ENCODE measurements at places on chromosomes 2 and 18.

DNA sequence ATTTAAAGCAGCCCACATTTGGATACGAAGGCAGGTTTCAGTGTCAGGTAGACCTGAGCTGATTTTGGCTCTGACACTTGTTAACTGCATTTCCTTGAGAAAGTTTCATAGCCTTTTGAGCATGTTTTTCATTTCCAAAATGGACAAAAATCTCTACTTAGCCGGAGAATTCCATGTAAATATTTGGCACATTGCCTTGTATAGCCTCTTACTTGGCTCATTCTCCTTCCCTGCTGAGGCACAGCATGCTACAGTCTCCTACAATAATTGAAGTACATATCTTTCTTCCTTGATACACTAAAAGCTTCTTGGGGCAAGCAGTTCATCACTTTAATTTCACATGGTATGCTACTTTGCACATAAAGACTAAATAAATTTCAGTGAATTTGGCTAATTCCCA is 772.2 kb upstream of the CHAC2 start:
- no peak for DNase-seq

- DNase-seq, result no peak
These were observed 79.6 kb downstream of the TNS1 start for GRCh38 chr2:217923007-217923686.

DNA sequence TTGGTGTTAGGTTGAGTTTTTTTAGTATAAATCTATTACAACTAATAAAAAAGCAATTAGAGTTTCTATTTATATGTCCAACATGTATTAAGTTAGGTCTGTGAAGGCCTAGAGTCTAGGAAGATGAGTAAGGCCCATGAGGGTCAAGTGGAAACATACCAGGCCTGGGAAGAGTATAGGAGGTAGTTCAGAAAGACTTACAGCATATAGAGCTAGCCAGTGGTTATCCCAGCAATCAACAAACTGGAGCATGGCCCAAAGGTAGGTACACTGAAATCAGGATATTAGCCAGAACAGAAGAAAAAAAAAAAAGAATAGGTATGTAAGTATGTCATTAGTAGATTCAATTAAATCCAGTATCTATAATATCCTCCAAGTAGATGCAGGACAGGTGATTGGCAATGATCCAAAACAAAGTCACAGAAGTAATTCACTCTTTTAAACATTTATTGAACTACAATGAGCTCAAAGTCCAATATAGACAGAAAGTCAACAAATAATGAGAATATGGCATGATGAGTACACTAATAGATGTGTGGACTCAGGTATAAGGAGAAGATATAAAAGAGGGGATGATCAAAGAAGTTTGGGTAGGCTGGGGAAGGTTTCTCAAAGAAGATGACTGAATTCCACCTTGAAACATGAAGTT is 70.3 kb downstream of the IKZF2 start:
- DNase-seq, result no peak

- DNase-seq, result no peak
These were observed 593.4 kb downstream of the DCC start for GRCh38 chr18:52933356-52933755.

DNA sequence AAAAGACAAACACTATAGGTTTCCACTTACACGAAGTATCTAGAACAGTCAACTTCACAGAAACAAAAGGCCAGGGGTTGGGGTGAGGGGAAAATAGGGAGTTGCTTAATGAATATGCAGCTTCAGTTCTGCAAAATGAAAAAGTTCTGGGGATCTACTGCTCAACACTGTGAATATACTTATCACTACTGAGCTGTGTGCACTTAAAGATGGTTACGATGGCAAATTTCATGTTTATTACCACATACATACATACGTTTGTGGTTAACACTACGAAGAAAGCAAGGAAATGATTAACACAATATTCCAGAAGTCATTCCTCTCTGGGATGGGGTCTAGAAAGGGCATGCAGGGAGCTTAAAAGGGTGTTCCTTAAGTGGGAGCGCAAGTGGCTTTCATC is 19.3 kb downstream of the MBOAT2 start:
- no peak for DNase-seq

- DNase-seq, result no peak
These were observed 689.0 kb downstream of the TDRD15 start for GRCh38 chr2:21812766-21813165.

DNA sequence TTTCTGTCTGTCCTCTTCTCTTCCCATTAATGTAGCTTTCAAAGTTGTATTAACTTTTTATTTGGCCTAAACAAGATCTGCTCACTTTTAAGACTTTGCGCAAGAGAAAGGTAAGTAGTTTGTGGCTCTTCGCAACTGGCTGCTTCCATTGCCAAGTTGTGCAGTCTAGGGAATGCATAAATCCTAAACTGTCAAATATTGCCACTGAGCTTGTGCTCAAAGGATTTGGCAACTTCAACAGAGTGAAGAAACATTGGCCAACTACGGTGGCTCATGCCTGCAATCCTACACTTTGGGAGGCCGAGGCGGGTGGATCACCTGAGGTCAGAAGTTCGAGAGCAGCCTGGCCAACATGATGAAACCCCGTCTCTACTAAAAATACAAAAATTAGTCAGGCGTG is 826.4 kb downstream of the EPHA4 start:
- DNase-seq, result no peak

GRCh38 chr18:36769611-36770314 is 59.0 kb downstream of the TPGS2 start:
- no peak for DNase-seq

GRCh38 chr2:25664183-25664964 is 9.0 kb downstream of the DTNB start:
- DNase-seq, result peak; percentile 62

DNA sequence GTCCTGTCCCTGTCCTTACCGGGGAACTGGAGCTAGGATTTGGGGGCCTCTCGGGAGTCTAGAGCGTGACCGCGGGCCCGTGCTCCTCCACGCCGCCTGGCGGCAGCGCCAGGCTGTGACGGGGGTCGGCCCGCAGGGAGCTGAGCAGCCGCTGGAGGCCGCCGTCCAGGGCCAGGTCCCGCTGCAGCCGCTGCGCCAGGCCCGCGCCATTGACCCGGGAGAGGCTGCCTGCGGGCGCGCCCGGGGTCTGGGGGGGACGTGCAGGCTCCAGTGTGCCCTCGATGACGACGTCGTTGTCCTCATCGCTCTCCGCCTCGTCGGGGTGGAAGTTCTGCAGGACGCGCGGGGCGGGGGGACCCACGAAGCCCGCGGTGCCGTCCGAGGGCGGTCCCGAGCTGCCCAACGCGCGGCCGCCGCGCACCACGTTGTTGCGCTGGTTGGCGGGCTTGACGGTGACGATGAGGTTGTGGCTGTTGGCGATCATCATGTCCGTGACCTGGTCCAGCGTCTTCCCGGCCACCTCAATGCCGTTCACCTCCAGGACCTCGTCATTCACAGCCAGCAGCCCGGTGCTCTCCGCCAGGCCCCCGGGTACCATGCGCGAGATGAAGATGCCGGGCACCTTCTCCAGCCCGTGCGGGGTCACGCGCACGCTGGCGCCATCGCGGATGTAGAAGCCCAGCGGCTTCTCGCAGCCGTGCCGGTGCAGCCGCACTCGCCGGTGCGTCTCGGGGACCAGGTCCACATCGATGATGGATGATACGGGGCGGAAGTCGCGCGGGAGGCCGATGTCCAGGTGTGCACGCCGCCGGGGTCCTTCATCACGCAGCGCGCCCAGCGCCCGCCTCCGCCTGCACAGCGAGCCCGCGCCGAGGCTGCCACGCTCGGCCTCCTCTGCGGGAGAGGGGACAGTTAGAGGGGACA is 50.9 kb downstream of the ADNP2 start:
- DNase-seq, result no peak

GRCh38 chr2:135183822-135184221 is 131.7 kb downstream of the RAB3GAP1 start:
- DNase-seq, result no peak

- no peak for DNase-seq
These were observed 80.3 kb downstream of the NPAS2 start for GRCh38 chr2:100900156-100900795.

DNA sequence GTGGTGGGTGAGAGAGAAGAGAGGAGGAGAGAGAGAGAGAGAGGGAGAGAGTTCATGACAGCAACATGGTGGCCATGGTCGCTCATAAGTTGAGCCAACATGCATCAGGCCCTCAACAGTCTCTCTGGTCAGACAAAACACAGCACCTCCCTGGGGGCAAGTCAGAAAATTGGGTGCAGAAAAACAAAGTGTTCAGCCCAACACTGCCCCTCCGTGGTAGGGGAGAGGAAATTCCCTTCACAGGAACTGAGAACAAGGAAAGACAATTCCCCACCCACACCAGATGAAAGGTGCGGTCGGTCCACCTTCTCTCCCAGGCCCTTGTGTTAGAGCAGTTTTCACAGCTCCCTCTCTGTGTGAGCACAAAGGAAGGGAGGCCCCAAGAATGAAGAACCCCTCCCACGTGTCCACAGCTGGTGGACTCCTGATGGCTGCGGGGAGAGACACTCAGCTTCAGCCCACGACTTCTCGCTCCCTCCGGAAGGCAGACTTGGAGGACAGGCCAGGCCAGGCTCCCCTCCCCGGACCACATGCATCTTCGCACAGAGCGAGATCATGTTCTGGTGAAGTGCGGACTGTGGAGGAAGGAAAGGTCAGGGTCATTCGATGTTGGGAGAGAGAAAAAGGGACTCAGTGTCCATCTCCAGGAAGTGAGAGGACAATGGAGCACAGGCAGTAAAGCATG is 181.7 kb downstream of the ANAPC1 start:
- peak; percentile 32 for DNase-seq

GRCh38 chr18:56248610-56249235 is 389.7 kb downstream of the TXNL1 start:
- DNase-seq, result no peak

DNA sequence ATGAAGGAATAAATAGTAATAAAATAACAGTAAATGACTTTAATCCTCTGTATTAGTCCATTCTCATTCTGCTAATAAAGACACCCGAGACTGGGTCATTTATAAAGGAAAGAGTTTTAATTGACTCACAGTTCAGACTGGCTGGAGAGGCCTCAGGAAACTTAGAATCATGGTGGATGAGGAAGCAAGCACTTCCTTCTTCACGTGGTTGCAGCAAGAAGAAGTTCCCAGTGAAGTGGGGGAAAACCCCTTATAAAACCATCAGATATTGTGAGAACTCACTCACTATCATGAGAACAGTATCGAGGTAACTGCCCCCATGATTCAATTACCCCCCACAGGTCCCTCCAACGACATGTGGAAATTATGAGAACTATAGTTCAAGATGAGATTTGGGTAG is 727.9 kb upstream of the LINC00305 start:
- no peak for DNase-seq

- no peak for DNase-seq
These were observed 415.1 kb upstream of the CHST9 start for GRCh38 chr18:27600245-27600644.

DNA sequence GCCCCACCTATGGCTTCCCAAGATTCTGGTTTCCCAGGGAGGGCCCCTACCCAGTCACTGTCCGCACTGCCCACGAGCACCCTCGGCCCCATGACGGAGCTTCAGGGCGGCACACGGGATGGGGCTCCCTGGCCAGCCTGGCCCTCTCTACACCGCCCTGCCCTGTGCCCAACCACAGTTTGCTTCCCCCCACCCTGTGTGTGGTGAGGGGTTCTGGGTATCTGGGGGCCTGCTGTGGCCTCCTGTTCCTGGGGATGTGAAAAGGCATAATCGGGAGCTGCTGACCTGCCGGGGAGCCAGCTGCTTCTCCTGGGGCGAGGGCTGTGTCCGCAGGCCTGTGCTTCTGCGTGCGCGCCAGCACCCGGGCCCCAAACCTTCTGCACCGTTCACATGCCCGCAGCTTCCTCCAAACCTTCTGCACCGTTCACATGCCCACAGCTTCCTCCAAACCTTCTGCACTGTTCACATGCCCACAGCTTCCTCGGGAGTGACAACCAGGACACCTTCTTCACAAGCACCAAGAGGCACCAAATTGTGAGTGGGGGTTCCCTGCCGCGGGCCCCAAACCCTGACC is 12.4 kb downstream of the ANO7 start:
- no peak for DNase-seq

- DNase-seq, result peak; percentile 50
These were observed 12.5 kb downstream of the SDC1 start for GRCh38 chr2:20212459-20212870.

DNA sequence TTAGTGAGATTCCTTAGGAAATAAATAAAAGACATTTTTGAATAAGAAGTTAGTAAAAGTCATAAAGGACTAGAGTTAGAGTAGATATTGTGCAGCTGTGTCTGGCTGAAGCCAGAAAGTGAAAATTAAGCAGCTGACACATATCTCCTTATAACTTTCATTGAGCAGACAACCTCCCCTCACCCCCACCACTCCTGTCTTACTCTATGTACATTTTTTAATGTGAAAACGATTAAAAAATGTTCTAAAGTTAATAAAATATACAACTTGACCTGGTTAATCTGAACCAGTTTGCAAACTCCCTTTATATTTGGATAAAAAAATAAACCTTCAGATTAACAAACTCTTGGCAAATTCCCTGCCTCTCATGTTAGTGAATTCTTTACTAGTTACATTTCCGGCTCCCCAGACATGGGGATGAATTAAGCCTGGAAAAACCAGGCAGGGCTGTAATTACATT is 462.8 kb downstream of the MEIS1 start:
- no peak for DNase-seq

GRCh38 chr2:141699573-141699972 is 431.2 kb downstream of the LRP1B start:
- no peak for DNase-seq

- peak; percentile 18 for DNase-seq
These were observed 104.4 kb downstream of the TLK1 start for GRCh38 chr2:171056307-171056706.

DNA sequence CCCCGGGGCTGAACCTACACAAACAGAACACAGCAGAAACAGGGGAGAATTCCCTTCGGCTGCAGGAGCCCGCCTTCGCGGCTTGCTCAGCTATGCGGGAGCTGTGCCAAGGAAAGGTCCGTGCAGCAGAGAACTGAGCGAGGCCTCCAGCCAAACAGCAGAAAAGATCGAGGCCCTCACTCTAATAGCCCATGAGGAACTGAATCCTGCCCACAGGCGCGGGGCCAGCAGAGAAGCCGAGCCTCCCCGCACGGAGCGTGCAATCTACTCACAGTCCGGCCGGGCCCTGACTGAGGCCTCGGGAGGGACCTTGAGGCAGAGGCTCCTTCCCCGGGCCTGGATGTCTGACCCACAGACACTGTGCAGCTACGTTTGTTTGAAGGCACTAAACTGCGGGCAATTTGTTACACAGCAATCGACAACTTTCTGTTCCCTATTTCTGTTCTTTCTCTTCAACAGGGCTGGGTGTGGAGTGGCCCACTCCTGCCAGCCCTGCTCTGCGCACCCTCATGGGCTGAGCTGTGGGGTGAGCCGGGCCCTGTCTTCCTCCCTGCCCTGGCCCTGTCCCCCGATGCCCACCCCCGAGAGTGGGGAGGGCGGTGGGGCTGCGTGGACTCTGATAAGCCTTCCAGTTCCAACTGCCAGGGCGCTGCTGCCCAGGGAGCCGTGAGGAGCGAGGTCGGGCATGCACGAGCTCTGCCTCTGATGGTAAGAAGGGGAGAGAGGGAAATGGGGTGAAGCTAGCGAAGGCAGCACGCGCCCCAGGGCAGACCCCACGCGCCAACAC is 13.7 kb downstream of the HES6 start:
- peak; percentile 13 for DNase-seq

- no peak for DNase-seq
These were observed 110.4 kb downstream of the EIPR1 start for GRCh38 chr2:3266925-3267867.

- DNase-seq, result no peak
These were observed 33.1 kb downstream of the EN1 start for GRCh38 chr2:118814368-118814767.

- DNase-seq, result no peak
These were observed 203.9 kb downstream of the MTX2 start for GRCh38 chr2:176473177-176473576.

- no peak for DNase-seq
These were observed at the start of gene ST8SIA3 for GRCh38 chr18:57352271-57352701. ST8SIA3 (plus strand) TSS chr18:57352557; CDS start chr18:57352847, 290 bp downstream.

GRCh38 chr2:4553241-4553640 is 849.9 kb downstream of the DCDC2C start:
- DNase-seq, result no peak

All from brain microvascular endothelial cell (primary cell).